ENCODE measurements at places on chromosomes 2 and 18.

DNA sequence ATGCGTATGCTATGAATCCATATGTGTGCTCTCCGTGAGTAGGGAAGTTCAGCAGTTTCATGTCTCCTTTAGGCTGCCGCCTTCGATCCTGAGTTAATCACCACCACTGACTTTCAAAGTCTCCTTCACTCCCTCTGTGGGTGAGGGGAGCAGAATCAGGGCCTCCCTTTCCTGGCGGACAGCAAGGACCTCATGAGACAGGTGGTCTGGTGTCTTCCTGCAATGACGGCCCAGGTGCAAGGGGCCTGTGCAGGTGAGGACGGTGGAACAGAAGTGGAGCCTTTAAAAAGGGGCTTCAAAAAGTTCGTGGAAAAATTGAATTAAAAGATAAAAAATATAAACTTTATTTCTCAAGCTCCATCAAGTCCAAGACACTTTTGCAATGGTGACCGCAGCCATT, 222.6 kb downstream of the TWIST2 start:
- no peak for DNase-seq

GRCh38 chr18:27447451-27447881, 262.4 kb upstream of the CHST9 start:
- DNase-seq = no peak

DNA sequence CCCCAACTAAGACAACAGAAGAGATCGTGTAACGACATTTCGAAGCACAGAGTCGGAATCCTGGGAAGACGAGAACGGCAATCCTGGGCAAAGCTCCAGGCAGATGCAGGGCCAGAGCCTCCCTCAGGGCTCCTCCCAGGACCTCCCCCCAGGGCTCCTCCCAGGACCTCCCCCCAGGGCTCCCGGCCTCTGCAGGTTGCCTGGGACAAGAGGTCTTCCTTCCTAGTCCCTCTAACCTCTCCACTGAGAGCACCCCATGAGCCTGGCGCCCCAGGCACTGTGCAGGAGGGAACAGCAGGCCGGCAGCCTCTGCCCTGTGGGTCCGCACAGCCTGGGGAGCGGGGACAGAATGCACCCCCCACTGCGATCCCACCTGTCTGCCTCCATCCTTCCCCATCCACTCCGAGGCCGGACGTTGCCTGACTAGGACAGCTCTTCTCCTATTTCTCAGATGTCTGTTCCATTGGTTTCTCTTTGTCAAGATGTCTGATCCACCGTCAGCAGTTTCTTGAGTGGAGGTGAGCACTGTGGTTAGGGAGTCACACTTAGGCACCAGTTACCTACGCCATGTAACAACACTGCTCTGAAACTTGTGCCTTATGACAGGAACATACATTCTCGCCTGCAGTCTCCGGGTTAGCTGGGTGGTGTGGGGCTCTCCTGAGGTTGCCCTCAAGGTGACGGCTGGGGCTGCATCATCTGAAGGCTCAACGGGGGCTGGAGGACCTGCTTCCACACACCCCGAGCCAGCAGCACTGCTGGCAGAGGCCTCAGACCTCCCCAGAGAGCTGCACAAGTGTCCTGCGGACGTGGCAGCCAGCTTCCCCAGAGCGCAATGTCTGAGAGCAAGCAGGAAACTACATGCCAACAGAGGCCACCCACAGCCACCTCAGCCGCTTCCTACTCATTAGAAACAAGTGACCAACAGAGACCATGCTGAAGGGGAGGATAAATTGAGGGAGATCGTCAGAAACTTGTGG, 28.9 kb downstream of the ADI1 start:
- DNase-seq = no peak

DNA sequence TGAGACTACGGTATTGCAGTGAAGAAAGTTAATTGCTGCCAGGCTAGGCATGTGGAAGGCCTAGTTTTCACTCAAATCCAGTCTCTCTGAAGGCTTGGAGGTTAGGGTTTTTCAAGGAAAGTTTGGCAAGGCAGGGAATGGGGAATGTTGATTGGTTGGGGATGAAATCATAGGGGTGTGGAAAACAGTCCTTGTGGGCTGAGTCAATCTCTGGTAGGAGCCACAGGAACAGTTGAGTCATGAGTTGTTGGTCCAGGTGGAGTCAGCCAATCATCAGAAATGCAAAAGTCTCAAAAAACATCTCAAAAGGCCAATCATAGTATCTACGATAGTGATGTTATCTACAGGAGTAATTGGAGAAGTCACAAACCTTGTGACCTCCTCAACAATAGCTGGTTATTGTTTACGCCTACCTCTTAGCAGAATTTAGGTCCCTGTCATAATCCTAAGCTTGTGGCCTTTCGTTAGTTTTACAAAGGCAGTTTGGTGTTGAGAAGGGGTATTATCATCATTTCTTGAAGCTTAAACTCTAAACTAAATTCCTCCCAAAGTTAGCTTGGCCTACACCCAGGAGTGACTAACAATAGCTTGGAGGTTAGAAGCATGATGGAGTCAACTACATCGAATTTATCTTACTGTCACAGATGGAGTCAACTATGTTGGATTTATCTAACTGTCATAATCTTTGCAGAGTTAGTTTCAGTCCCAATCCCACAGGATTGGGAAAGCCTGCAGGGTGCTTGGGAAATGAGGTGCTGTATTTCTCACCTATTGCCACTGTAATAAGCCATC, 33.7 kb upstream of the APCDD1 start:
- peak; percentile 55 for DNase-seq

- peak; percentile 42 for DNase-seq
These were observed 22.2 kb upstream of the IL1RL1 start for GRCh38 chr2:102289129-102289528.

GRCh38 chr18:60452421-60452820, 79.8 kb upstream of the MC4R start:
- DNase-seq = no peak

DNA sequence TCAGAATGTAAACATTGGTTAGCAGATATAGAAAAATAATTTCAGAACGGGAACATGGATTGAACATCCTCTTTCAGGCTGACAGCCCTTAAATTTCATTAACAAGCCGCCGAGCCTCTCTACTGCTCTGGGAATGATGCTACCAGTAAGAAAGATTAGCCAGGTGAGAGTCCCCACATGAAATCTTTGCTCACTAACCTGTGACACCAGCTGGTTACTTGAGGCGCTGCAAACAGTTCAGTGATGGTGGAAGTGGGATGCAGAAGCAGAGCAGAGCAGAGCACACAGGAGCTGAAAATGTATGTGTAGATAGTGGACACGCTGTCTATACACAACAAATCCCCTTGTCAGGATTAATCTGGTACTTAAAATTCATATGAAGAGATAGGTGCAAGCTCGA, 721.1 kb downstream of the DPP10 start:
- DNase-seq = no peak

- DNase-seq = no peak
These were observed 1.1 kb downstream of the HIBCH start for GRCh38 chr2:190318514-190318913.

DNA sequence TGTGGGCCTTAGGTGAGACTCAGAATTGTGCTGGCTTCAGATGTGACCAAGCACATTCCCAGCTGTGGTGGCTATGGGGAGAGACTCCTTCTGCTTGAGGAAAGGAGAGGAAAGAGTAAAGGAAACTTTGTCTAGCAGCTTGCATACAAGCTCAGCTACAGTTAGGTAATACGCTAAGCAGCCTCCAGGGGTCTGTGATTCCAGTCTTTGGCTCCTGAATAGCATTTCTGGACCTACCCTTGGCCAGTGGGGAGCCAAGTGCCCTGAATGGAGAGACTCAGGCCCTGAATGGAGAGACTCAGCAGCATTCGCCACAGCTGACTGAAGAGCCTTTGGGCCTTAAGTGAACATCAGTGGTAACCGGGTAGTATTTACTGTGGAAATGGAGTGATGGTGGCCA, 227.4 kb upstream of the CDH7 start:
- DNase-seq = no peak

GRCh38 chr2:101249826-101250225, 2.9 kb upstream of the CNOT11 start:
- no peak for DNase-seq

DNA sequence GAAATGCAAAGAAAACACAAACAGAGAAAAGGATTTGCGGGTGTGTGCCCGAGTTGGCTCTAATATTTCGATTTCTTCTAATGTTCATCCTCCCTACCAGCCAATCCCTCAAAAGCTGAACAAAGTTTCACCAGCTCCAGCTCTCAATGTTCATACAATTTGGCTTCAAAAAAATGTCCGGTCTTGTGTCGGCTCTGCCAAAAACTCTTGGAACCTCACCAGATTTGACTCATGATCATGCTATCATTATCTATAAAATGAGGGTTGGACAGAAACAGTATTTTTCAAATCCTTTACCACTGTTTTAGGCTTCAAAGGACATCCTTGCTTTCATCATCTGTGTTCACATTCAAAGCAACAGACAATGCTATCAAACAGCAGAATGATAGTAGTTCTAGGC, 88.2 kb downstream of the CRACDL start:
- no peak for DNase-seq

- no peak for DNase-seq
These were observed 17.2 kb downstream of the LTBP1 start for GRCh38 chr2:32963941-32964340.

DNA sequence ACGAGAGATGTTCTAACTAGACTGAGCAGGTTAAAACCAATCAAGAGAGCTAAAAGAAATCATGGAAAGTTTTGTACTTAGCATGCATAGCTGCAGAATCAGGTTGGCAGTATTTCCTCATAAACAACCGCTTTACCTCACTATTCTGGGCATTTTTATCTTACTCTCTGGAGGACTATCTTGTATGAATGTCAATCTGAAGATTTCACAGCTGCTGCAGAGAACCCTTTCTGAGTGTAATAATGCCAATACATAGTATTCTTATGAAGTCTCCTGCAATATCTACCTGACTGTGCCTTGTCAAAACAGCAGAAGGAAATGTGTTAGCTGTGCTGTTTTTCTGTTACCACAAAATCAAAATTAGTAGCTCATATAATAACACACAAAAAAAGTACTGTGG, 705.9 kb upstream of the FSHR start:
- DNase-seq = no peak

DNA sequence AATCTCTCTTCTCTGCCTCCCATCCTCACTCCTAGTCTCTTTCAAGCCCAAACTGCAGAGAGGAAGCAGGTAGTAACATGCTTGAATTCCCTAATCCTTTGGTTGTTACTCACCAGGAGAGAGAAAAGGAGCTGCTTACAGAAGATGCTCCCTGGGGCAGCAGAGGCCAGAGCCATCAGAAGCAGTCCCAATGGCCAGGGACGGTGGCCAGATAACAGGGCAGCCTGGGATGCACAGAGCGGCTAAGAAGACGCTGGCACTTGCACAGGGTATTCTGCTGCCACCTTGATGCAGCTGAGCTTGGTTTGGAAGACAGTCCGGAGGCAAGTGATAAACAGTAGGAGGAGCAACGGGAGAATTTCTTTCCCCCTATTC, 250 bp downstream of the DSC1 start:
- no peak for DNase-seq

DNA sequence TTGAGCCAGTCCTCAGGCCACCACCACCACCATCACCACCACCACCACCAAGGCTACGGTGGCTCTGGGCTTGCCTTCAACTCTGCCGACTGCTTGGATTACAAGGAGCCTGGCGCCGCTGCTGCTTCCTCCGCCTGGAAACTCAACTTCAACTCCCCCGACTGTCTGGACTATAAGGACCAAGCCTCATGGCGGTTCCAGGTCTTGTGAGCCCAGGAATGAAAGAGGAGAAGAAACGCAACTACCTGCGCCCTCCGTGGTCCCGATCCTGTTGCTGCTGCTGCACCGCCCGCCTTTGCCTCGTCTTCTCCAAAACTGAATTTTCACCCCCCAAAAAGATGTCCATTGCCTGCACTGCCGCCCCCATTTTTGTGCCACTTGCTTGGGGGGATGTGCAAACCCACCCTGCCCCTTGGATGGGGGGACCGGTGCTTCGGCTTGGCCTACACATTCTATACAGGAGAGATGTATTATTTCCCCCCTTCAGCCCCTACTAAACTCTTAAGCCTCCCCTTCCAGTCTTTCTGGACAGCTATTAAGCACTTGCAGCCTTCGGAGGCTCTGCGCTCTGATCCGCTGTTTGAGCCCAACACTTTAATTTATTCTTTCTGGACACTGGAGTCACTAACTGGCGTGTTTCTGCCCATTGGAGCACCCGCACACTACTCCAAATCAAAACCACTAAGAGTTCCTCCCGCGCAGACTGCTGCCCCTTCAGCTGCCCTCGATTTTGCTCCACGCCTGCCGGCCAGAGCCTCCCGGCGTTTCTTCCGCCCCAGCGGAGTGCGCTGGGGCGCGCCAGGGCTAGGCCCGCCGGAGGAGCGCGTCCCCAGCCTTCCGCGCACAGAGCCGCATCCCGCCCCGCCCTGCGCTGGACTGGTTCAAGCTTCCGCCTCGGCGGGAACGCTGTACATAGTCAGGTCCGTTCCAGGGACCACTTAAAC, 5.7 kb downstream of the OTX1 start:
- no peak for DNase-seq

DNA sequence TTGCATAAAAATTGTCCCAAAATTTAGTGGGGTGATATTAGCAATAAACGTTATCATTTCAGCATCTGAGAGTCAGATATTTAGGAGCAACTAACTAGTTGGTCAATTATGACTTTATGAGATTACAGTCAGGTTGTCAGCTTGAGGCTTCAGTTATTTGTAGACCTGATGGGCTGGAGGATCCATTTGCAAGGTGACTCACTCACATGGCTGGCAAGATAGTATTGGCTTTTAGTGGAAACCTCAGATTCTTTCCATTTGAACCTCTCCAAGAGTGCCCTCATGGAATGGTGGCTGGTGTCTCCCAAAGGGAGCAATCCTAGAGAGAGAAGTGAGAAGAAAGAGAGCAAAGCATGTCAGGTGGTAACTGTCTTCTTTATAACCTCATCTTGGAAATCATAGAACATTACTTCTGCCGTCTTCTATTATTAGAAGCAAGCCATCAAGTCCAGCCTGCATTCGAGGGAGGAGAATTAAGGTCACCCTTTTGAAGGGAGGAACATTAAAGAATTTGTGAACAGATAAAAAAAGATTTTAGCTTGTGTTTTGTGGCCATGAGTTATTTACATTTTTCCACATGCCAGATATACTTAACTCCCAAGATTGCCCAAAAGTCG, 92.5 kb downstream of the HAUS1 start:
- DNase-seq = peak; percentile 25

- no peak for DNase-seq
These were observed 4.3 kb downstream of the UGT1A9 start for GRCh38 chr2:233676046-233676445.

GRCh38 chr18:47179520-47179919, 3.4 kb upstream of the IER3IP1 start:
- DNase-seq = no peak

GRCh38 chr2:236786751-236787150, 217.1 kb downstream of the ACKR3 start:
- DNase-seq = no peak

Measured in amniotic epithelial cell (primary cell).